ENCODE measurements at places on chromosomes 1 and 21. TPM values are rescaled to one million over a fixed set of nuclear protein-coding genes. Genes with fewer than 3 reads are reported as not detected.

The AMIGO1 gene
- total RNA-seq: 7.2 TPM

The KCNJ15 gene
- 0.40 TPM for total RNA-seq

The PCAT6 gene
- 4.5 TPM for total RNA-seq

The SZRD1 gene
- total RNA-seq: 165 TPM

The CD52 gene
- total RNA-seq: not detected

The RASSF5 gene
- 1.4 TPM for total RNA-seq

The GMEB1 gene
- total RNA-seq: 22.8 TPM

GRCh38 chr1:86760199-86760598 lies 55.8 kb downstream of the SH3GLB1 start:
- no peak for DNase-seq

DNA sequence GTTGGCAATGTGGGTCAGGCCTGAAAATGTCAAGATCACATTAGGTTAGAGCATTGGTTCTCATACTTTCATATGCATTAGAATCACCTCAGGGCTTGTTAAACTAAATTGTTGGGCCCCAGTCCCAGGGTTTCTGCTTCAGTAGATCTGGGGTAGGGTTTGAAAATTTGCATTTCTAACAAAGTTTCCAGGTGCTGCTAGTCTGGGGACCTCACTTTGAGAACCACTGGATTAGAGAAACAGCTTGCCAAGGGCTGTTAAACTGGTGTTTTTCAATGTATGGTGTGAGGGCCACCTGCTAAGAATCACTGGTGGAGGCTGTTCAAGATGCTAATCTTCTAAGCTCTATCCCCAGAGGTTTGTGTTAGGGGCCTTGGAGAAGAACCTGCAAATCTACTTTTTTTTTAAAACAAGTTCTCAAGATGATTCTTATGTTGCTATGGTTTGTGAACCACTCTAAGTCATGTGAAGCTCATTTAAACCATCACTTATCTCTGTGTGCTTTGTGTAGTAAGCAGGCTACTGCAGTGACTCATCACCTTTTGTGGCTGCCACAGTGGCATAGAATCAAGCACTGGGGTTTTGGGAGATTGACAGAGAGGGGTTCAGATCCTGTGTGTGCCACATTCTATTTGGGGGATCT lies 152.2 kb downstream of the S1PR1 start:
- DNase-seq: no peak

- no peak for DNase-seq
These were observed 358.4 kb downstream of the NTNG1 start for GRCh38 chr1:107499139-107499744.

DNA sequence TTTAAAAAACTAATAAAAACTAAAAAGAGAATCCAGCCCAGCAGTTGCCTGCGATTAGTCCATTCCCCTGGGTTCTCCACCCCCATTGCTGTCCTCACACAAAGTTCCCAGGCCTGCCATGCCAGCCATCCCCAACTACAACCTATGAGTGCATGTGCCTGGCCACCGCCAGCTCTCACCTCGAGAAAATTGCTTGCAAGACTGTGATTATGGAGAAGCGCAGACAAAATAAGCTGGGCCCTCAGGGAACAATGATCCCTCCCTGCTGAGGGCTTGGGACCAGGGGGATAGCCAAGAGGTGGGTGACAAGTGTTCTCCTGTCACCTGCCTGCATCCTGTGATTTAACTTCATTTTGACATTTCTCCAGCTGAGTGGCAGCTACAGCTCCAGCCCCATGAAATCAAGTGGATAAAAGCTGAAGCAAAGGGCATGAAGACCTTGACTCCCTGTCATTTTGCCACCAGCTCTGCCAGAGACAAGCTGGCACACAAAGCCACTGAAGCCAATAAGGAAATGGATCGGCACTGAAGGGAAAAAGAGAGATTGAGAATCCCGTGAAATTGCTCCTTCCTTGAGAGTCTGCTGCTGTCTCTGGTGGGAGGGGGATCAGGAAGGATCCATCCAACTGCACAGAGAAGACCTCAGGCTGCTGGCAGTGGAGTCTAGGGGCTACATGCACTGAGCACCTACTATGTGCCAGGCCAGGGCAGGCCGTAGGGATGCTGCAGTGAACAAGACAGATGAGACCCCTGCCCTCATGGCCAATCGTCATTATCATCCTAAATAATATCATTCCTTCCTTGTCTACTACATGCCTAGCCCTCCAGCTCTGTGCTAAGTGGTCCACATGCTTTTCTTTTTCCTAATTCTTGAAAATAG lies 40.7 kb downstream of the MATN1 start:
- no peak for DNase-seq

DNA sequence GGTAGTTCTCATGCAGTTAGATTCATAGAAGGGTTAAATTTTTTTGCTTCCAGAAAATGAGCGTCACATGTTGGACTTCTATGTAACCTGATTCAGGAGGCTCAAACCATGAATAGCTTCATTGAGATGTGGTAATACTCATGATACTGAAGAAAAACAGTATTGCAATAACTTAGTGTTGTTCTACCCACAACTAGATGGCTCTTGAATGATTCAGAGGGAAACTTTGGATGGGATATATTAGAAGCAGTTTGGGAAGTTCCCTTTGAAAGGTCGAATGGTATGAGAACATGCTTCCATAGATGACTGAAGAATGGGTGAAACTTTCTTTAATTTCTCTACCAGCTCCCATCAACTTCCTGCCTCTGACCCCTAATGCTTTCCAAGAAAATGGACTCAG lies 211.7 kb upstream of the PTGFR start:
- no peak for DNase-seq

DNA sequence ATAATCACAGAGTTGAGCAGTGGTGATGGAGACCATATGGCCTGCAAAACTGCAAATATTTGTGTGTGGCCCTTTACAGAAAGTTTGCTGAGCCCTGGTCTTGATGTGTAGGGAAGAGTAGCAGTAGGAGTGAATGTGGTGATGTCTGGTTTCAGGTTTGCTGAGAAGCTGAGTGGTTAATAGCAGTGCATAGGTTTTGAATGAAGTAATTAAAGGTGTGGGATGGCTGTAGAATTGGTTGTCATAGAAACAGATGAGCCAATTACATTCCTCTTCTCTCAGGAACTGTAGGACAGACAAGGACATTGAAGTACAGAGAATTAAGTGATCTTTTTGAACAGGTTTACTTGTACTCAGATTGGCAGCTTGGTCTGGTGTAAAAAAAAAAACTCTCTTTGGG lies 37.4 kb downstream of the PRDM2 start:
- DNase-seq: no peak

DNA sequence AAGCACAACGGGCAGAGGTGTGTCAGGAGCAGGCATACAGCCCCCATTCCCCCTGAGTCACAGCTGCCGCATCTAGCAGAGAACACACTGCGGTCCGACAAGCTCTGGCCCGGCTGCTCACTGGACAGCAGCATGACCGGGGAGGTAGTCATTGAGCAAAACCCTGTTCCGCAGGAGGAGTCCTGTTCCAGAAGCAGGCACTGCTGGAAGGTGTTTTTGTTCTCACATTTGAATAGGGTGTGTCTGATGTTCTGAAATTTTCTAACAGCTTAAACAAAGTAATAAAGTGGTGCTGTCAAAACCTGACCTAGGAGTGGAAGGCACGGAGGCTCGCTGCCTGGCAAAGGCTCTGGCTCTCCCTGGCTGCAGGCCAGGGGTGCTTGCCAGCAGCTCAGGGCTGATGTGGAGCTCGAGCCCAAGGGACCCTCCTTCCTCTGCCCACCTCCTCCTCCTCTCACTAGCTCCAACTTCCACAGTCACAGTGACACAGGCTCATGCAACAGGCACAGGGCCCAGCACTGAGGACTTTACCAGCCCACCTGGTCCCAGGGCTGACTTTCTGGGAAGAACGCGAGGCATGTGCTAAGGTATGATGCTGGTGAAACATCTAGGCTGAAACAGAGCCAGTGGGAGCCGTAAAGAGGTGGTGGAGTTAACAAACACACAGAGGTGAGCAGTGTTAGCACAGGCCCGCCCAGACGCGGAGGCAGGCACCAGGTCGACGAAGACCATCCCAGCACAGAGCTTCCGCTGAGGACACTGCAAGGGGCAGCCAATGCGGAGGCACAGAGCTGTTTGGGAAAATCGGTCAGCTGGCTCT lies 118.6 kb upstream of the IFFO2 start:
- DNase-seq: no peak

DNA sequence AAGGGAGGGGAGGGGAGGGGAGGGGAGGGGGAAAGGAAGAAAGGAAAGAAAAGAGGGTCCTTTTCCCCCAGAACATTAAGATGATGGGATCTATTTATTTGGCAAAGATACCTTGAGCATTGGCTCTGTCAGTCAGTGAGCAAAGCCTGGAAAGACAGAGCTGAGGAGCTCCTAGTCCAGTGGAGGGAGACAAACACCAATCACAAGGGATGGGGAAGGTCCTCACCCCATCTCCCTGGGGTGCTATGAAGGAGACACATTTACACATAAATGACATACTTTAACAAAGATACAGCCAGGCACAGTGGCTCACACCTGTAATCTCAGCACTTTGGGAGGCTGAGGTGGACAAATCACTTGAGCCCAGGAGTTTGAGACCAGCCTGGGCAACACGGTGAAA lies 154.9 kb upstream of the TIAM1 start:
- no peak for DNase-seq

DNA sequence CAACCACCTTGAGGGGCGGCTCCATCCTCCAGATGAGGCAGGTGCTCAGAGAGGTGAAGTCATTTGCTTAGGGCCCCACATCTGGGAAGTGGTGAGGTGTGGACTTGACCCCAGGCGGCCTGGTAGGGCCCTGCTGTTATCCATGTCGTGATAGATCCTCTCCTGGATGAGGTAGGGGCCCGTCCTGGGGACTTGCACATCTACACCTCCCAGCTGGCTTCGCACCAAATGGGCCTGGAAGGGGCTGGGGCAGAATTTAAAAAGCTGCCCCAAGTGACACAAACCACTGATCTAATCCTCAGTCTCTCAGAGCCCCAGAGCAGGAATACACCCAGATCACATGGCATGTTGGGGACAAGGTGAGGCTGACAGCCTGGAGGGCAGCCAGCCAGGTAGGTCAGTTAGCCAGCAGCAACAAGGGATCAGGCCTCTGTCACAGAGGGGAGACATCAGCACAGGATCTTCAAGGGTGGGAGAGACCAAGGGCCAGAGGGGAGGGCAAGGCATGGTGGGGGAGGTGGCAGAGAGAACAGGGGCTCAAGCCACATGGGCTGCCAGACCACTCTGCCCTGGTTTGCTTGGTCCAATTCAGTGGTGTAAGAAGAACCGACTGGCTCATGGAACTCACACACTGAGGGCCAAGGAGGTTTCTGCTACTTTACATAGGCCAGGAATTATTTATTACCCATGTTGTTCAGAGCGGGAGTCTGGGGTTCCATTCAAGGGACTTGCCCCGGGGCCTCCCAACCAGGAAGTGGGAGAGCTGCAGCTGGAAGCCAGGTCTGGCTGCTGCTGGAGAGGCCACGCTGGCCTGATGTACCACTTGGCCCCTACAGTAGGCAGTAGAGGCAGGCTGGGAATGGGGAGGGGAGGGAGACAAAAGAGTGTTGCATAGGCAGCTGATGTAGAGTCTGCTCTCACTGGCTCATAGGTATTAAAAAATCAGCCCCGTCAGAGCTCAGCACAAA lies 12.1 kb downstream of the LRP8 start:
- DNase-seq: no peak

DNA sequence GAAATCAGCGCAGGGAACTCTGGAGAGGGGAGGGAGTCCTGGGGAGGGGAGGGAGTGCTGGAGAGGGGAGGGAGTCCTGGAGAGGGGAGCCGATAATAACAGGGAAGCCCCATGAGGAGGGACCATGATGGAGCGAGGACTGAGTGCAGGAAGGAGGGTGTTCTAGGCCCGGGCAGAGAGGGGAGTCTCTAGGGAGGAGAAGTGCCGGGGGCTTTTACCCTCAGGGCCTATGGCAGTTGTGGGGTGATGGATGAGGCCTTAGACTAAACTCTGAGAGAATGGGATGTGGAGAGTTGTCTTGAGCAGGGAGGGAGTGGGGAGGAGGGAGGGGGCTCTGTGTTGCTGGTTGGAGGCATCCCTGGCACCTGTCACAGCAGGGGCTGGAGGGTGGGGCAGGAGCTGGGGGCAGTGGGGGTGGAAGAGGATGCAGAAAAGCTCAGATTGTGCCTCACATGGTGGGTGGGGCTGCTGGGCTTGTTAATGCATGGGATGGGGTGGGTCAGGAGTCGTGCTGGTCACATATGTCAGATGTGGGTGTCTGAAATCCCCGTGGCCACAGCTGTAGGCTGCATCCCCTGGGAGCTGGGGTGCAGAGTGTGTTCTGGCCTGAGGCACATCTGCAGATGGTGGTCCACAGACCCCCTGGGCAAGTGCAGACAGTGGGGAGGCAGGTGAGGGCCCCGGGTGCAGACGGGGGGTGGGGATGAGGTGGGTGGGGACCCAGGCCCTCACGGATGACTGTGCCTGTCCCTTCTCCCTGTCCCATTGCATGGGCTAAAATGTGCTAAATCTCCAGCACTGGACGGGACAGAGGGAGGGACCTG lies 88.4 kb upstream of the COL6A1 start:
- no peak for DNase-seq

DNA sequence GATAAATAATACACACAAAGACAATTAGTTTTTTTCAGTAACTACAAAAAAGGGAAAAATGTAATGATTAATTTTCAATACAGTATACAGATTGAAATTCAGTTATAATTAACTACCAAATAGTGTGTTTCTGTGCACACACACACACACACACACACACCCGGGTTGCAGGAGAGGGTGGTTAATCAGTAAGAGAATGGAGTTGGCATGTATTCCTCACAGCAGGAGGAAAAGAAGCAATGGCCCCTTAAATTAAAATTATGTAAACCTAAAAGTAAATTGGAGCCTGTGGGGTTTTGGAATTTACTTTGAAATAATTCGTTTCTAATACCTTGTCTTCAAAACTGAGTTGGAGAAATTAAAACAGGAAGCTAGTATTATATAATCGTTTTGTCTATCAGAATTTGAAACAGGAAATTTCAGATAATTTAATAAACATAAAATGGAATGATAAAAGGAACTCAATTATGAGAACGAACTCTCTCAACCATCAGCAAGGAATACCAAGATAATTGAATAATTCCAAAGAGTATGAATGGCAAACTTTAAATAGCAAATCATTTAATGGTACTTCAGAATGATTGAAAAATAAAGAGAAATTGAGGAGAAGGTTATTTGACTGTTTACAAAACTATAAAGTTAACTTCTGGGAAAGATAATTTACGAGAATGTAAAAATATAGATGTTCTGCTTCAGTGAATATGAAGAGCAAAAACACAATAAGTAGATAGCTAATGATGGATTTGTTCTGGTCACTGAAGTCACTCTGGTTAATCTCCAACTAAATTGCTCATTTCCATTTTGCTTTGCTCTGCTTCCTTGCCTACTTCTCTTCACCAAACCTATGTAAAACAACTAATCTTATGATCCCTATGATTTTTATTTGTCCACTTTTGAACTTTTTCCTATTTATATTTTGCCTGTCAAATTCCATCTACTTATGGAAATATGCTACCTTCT lies 547.9 kb upstream of the ZP4 start:
- DNase-seq: no peak

DNA sequence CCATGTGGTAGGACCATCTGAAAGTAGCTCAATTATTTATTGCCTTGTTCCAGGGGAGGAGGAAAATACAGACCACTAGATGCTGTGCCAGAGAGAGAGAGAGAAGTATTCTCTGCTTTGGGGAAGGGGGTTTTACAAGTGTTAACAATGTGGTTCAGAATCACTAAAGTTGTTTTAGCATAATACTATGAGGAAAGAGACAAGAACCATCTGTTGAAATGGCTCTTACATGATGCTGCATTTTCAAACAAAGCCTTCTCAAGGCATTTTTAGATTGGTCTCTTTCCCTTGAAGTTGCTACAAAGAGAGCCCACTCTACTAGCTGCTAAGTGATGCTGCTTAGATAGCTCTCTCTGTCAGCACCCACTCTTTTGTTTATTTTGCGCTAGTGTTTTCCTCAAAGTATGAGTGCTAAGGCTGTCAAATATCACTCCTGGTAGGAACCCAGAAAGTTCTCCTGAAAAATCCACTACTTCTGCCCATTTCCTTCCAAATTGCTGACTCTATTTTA lies 255.1 kb downstream of the NFIA start:
- no peak for DNase-seq
